Stimulated activated CD4-positive, alpha-beta T cell treated with anti-CD3 and anti-CD28 coated beads, Interleukin-4, amount 100 ng/mL, for 24 hours (primary cell): ENCODE measurements at places on chromosomes 11 and 22.

DNA sequence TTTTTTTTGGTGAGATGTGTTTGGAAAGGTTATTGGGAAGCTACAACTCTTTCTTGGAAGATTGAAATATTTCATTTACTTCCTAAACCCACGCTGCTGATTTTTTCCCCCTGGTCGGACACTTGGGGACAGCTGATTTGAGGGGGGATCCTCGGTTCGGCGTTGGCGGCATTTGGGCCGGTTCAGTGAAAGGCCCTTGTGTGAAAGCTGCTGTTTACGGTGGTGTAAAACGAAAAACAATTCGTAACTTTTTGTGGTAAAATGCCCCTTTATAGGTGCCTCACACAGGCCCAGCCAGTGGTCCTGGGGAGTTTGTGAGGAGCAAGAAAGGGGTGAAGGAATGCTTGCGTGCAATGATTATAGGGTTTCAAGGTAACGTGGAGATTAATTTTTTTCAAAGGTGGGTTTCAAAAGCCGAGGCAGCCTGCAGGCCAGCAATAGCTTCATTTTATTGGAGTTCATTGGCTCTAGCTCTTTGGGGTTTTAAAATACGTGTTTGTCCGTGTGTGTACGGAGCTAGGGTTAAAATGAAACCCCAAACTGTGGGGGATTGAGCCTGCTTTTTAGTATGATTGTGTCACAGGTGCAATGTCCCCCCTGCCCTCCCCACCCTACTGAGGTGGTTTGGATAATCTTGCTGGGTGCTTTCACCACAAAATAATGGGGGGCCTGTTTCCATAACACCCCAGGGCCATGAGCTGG is 77.2 kb upstream of the PPARA start:
- no peak for DNase-seq

GRCh38 chr11:117583063-117583801 is 213.8 kb downstream of the DSCAML1 start:
- DNase-seq: no peak

DNA sequence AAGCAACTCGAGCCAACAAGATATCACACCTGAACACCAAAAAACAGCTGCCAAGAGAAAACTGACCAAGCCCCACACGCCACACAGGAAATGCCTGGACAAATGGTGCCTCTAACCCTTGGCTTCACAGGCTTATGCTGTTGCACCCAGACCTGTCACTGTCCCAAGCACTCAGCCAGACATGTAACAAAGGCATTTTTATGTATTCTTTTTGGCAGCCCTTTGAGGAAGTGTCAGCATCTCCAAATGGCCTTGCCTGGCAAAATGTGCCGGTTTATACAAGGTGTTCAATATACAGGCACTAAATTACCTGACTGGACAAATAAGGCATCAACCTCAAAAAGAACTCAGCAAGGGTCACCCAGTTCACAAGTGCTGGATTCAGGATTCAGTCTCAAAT is 6.1 kb downstream of the HDHD5 start:
- DNase-seq: no peak

DNA sequence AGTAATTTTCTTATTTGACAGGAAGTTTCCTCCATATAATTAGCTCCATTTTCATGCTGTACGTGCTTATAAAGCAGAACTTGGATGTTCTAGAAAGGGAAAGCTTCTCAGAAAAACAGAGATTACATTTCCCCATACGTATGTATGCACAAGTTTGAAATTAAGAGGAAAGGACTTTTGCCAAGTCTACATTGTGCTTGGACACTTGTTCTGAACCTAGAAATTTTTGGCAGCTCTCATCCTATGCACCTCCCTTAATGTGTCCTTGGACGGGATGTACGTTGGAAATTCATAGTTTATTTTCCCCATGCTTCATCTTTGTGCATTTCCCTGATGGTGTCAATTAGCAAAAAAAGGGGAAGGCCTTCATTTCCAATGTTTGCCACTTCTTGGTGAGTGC is 322.7 kb downstream of the BLID start:
- DNase-seq: no peak

GRCh38 chr22:19119949-19120348 is 2.3 kb downstream of the DGCR2 start:
- no peak for DNase-seq

- DNase-seq: peak; percentile 87
These were observed 1.3 kb upstream of the ESAM start for GRCh38 chr11:124763156-124763947.

DNA sequence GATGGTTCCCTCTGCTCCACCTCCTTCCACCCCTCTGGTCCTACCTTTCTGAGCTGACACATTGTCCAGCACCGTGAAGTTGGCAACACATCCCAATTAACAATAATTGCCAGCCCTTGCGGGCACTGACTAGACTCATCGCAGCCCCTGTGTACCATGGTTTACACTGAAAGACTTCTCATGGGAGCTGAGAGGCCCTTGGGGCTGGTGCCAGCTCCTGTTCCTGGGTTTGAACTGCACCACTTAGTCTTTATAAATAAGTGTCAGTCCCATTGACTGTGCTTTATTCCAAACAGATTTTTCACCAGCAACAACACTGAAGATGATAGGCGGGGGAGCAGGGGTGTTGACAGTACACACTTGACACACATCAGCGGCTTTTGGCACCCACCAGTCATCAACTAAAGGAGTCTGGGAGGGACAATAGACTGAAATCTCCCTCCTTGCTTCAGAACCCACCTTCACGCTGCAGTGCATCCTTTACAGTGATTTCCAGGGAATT is 447.3 kb downstream of the NTM start:
- no peak for DNase-seq
